ENCODE measurements at places on chromosomes 7 and 10.

DNA sequence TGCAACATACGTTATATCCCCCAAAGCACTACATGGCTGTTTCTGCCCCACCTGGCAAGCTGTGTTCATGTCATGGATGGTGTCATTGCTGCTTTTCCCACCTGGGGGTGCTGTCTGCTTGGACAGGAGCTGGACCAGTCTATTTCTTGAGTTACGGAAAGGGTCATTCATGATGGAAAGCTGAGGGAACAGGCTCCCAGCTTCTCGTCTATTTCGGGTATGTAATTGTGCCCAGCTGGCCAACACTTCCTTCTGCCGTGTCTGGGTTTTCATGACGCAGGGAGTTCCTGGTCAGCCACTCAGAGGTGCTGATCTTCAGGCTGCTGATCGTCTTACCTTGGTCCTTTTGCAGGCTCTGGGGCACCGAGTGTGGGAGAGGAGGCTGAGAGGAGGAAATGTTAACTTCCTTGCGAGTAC is 8.6 kb downstream of the BTBD16 start:
- no peak for DNase-seq

DNA sequence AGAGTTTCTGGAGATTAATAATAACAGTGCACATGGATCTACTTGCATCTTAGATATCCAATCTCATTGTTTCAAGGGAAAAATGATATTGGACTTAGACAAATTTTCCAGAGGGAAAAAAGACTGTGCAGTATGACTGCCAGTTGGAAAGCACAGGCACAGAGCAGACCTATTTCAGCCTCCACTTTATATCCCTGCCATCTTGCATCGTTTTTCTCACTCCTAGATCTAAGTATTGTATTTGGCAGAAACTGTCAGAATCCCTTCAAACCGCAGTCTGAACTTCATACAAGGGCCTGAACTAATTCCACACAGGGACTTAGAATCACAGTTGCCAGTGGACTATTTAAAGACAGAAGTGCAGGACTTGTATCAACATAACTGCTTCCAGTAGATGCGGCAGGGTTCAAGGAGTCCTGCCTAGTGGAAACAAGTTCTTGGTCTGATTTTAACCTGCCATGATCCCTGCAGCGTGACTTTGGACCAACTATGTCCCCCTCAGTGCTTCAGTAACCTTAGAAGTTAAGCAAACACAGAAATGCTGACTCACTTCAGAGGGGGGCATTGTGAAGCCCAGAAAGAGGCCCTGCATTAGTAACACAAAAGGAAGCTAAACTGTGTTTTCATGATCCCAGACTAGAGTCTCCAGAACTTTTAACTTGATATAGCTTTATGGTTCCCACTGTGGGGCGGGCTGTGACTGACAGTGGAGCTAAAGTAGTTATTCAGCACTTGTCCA is 95.7 kb upstream of the PALS2 start:
- DNase-seq, result no peak

- DNase-seq, result no peak
Observed at GRCh38 chr10:93352638-93353383, 129.3 kb downstream of the MYOF start.

- DNase-seq, result no peak
Observed at GRCh38 chr7:125278318-125278717, 348.7 kb upstream of the POT1 start.

DNA sequence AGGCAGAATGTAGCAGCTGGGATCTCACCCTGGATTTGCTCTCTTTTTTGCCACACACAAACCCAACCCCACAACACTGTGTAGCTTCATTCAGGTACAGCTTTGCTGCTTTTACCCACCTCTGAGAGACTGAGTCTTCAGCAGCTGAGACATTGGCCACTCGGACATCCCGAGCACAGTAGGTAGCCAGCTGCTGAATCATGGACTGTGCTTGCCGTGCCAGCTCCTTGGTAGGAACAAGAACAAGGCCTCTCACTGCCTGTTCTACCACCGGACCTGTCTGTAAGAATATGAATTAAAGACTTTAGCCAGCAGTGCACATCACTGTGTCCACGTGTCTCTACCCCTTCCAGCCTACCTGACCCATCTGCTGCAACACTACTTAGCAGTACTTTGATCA is 937 bp downstream of the DDX56 start:
- DNase-seq, result no peak

- no peak for DNase-seq
Observed at GRCh38 chr7:90222390-90222789, 10.8 kb downstream of the STEAP2 start.

DNA sequence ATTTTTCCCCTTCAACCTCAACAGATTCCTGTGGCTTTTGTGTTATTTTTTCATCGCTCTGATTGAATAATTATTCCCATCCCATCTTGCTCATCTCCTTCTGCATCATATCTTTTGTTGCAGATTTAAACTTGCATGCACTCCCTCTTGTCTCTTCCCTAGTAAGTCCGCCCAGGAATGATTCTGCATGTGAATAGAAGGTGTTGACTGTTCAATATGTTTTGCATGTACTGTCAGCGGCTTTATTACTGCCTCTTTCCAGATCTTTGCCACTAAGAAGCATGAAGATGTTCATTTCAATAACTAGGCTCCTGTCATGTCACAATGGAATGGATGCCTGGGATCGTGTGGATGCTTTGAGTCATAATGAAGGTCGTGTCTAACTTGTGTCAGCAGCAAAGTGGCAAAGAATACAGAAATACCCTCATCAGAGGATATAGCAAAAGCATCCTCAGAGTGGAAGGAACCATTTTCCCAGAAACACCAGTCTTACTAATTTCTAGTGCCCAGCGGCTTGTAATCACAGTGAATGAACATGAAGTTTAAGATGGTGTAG is 62.6 kb upstream of the SEM1 start:
- DNase-seq, result no peak

- no peak for DNase-seq
Observed at GRCh38 chr7:135151132-135151531, 3.3 kb downstream of the TMEM140 start.

DNA sequence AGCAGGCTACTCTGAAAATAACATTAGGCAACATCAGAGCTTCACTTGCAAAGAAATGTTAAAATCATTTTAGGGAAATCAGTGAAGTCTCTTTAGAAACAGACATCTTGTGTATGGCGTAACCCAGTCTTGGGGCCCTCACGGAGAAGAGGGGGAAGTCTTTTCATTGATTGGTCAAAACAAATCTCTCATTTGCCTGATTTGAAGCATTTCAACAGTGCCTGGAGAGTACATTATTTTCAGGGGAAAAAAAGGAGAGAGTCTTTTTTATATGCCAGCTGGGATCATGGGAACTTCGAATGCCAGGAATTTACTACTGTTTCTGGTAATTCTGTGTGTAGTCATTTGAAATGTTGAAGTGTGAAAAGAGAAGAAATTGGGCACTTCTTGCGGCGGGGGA is 471.4 kb downstream of the PLXDC2 start:
- no peak for DNase-seq

GRCh38 chr7:366161-366803 is 76.3 kb downstream of the FOXL3 start:
- no peak for DNase-seq

DNA sequence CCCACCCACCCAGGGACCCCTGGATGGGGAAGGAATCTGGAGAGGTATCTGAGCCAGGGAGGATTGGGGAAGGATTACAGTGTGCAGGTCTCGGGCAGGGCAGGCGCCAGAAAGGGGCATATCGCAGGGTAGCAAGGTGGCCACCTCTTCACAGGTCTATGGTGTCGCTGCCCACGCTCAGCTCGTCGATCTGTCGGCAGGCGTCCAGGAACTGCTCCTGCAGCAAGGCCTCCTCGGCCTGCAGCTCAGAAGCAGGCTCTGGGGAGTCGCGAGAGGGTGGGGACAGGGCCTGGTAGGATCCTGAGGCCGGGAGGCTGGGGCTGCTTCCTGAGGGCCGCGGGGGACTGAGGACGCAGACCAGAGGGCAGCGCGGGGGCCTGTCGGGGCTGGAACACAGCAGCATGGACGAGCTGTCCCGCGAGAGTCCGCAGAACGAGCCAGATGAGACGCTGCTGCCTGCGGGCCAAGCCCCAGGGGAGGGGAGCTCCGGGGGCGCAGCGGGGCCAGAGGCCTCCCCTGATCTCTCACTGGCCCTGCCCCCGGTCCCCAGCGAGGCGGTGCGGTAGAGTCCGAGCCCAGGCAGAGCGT is 7.1 kb upstream of the RBM28 start:
- DNase-seq, result no peak

DNA sequence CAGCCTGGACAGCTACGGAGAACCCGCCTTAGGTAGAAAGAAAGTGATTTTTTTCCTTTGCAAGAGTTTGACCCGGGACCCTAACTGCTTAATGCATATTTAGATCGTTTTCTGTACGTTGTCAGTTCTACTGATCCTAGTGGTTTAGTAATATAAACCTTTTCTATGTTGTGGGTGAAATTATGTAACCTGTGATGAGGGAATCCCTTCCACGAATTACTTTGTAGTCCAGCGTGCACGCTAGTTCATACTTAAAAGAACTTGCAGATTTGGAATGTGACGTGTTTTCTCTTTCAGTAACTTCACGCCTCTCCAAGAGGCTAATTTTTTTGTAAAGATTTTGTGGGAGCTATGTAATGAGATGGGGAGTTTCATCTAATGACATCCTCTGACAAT is 705 bp downstream of the SLF2 start:
- no peak for DNase-seq

GRCh38 chr7:52727632-52728031 is 307.8 kb upstream of the POM121L12 start:
- DNase-seq, result no peak
